ENCODE measurements at places on chromosomes 16 and 17. TPM values are rescaled to one million over a fixed set of nuclear protein-coding genes. Genes with fewer than 3 reads are reported as not detected.
A peak's percentile ranks its signal among the peaks of the same experiment; 100 is the strongest.

The PRR11 gene
- 1.7 TPM for total RNA-seq

DNA sequence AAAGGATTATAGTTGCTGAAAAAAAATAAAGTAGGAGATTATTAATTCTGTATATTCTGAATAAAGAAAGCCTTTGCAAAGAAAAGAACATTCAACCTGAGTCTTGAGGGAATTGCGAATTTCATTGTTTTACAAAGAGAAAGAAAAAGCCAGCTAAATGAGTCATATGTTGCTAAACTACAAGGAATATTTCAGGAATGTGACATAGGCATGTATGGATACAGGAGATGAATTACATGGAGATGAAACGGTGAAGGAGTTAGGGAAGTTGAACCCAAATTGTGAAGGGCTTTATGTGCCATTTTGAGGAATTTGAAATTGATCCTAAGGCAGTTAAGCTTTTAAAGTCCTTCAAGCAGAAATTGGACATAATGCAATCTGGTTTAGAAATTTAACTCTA lies 177.3 kb upstream of the RBL2 start:
- no peaks in the 10 kb centered on the region for H3K27me3 ChIP-seq
- peaks cover 86% of the 10 kb centered on the region for H3K36me3 ChIP-seq
- DNase-seq, result no peak

GRCh38 chr16:71889147-71889546 lies 5.2 kb upstream of the ZNF821 start:
- no peaks in the 10 kb centered on the region for H3K27me3 ChIP-seq
- no peak for DNase-seq
- peaks cover 18% of the 10 kb centered on the region for H3K4me1 ChIP-seq
- no peaks in the 10 kb centered on the region for H3K36me3 ChIP-seq
- no peak overlapping the region for H3K4me3 ChIP-seq

The OR2C1 gene
- not detected for total RNA-seq

GRCh38 chr17:21495281-21495680 lies 119.1 kb downstream of the KCNJ12 start:
- no peaks in the 10 kb centered on the region for H3K36me3 ChIP-seq
- peaks cover 18% of the 10 kb centered on the region for H3K27me3 ChIP-seq
- H3K4me1 ChIP-seq, result no peaks in the 10 kb centered on the region
- no peak overlapping the region for H3K27ac ChIP-seq
- H3K4me3 ChIP-seq, result no peak overlapping the region
- no peak for DNase-seq

- H3K4me1 ChIP-seq, result peaks cover 14% of the 10 kb centered on the region
- no peaks in the 10 kb centered on the region for H3K36me3 ChIP-seq
- no peaks in the 10 kb centered on the region for H3K27me3 ChIP-seq
- no peak for DNase-seq
Measured at GRCh38 chr17:6684881-6685767, 28.0 kb downstream of the SLC13A5 start.

DNA sequence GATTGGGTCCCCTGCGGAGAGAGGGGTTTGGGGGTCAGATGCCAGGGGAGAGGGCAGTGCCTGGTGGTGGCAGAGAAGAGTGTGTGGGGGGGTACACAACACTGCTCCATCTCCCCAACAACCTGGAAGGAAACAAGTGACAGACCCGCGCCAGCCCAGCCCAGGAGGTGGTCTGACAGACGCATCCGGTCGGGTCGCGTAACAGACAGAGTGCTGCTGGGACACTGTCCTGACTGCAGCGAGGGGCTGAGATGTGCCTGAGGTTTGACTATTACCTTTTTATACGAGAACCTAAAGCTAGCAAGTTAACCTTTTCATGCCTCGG lies 16.2 kb downstream of the UNC13D start:
- peaks cover 66% of the 10 kb centered on the region for H3K36me3 ChIP-seq
- no peaks in the 10 kb centered on the region for H3K27me3 ChIP-seq
- H3K27ac ChIP-seq, result peak overlapping the region; percentile 69
- peaks cover 24% of the 10 kb centered on the region for H3K4me1 ChIP-seq
- H3K4me3 ChIP-seq, result peak overlapping the region; percentile 36

DNA sequence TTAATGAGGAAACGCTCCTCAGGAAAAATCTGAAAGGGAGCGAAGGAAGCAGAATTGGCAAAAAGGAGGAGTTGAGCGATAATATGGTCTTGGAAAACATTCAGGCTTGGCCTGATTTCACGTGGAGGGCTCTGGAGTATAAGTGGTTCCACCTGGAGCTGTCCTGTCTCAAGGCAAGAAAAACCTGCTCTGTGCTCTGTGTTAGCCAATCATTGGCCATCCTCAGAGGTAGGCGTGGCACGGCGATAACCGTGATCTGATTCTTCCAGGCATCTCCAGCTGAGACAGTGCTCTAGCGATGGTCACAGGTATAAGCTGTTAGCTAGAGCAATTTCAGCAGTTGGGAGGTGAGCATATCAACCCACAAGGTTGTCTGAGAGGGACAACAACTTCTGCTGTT lies 450.5 kb upstream of the MAF start:
- no peak overlapping the region for H3K4me3 ChIP-seq
- no peak for DNase-seq
- no peaks in the 10 kb centered on the region for H3K36me3 ChIP-seq
- H3K27me3 ChIP-seq, result no peaks in the 10 kb centered on the region
- no peak overlapping the region for H3K27ac ChIP-seq
- peaks cover 4% of the 10 kb centered on the region for H3K4me1 ChIP-seq

- H3K4me1 ChIP-seq, result peaks cover 15% of the 10 kb centered on the region
- H3K27ac ChIP-seq, result peak overlapping the region; percentile 18
- H3K27me3 ChIP-seq, result no peaks in the 10 kb centered on the region
- no peak overlapping the region for H3K4me3 ChIP-seq
Measured at GRCh38 chr17:27565874-27566670, 64.9 kb upstream of the LGALS9 start.

The DNAJA2 gene
- 39.1 TPM for total RNA-seq

- H3K4me1 ChIP-seq, result peaks cover 62% of the 10 kb centered on the region
- peak overlapping the region; percentile 52 for H3K27ac ChIP-seq
- no peaks in the 10 kb centered on the region for H3K27me3 ChIP-seq
Measured at GRCh38 chr17:17080181-17080631, 37.9 kb downstream of the MPRIP start.

The ELMO3 gene
- total RNA-seq, result 11.6 TPM

The BLMH gene
- 30.1 TPM for total RNA-seq

DNA sequence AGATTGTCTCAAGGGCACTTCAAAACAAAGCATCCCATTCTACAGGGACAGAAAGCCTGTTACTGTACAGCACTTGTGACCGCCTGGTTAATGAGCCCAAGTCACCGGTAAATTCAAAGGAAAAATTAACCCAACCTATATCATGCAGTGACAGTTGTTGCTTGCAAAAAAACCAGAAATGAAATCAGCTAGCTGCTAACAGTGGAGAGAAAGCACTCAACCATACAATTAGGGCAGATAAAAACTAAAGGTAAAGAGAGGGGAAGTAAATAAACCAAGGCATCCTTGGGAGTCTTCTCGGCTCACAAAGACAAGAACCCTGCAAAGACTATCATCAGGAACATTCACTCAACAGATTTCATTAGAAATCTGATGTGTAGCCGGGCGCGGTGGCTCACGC lies 5.9 kb downstream of the RETREG3 start:
- DNase-seq, result no peak
- no peak overlapping the region for H3K4me3 ChIP-seq
- H3K27ac ChIP-seq, result no peak overlapping the region
- H3K36me3 ChIP-seq, result peaks cover 15% of the 10 kb centered on the region
- no peaks in the 10 kb centered on the region for H3K27me3 ChIP-seq

Measured in stomach (tissue), 19 donors.